Smooth muscle cell of trachea (primary cell): ENCODE measurements at places on chromosomes 7 and 10. TPM values are rescaled to one million over a fixed set of nuclear protein-coding genes. Genes with fewer than 3 reads are reported as not detected.

Gene KNDC1
- 0.73 and 2.3 TPM in 2 replicates for total RNA-seq

Gene NACAD
- total RNA-seq: 5.0 and 5.1 TPM in 2 replicates

Gene DNAH11
- total RNA-seq: under 0.01 and 1.5 TPM in 2 replicates

Gene ANKRD2
- 0.50 and 2.3 TPM in 2 replicates for total RNA-seq

Gene GPR85
- 1.5 and 1.9 TPM in 2 replicates for total RNA-seq

Gene HOXA10
- 0.15 TPM in 1 of 2 replicates, not detected in the other for total RNA-seq

Gene CFAP69
- 5.5 and 6.4 TPM in 2 replicates for total RNA-seq

Gene CDNF
- total RNA-seq: 3.1 and 3.6 TPM in 2 replicates

Gene PIK3AP1
- 0.50 TPM in 1 of 2 replicates, not detected in the other for total RNA-seq

Gene RELN
- 4.7 and 6.0 TPM in 2 replicates for total RNA-seq

Gene PILRA
- total RNA-seq: 0.15 and 0.50 TPM in 2 replicates

Gene CALY
- total RNA-seq: 0.33 TPM in 1 of 2 replicates, not detected in the other
